H1 (cell line): ENCODE measurements at places on chromosomes 12 and 14. TPM values are rescaled to one million over a fixed set of nuclear protein-coding genes. Genes with fewer than 3 reads are reported as not detected.

GRCh38 chr14:23055621-23056144 lies 1.6 kb downstream of the CDH24 start:
- no peak for DNase-seq

DNA sequence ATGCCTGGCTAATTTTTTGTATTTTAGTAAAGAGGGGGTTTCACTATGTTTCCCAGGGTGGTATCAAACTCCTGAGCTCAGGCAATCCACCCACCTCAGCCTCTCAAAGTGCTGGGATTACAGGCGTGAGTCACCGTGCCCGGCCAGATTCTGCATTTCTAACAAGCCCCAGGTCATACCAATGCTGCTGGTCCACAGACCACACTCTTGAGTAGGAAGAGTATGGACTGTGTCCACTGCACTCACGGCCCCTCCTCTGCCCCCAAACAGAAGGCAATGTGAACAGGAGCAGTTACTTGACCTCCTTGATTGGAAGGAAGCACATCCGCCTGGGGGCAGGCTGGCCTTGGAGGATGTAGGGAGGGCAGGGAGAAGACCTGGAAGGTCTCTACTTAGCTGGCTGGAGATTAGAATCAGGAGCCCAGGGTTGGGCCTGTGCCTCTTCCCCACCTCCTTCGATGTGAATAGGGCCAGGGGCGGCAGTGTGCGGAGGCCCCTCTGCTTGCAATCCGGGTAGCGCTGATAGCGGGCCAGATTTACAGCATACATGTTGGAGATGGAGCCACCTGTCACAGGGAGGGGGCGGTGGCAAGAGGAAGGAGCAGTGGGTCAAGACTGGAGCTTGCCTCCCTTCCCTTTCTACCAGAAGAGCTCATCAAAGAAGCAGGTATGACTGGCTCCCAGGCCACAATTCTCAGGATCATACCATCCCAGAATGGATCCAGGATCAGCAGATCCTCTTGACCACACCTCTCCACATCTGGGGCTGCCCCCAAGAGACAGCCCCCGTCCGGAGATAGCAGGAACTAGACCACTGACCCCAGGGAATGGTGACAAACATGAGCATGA lies 9.4 kb upstream of the ZNF740 start:
- no peak for DNase-seq

DNA sequence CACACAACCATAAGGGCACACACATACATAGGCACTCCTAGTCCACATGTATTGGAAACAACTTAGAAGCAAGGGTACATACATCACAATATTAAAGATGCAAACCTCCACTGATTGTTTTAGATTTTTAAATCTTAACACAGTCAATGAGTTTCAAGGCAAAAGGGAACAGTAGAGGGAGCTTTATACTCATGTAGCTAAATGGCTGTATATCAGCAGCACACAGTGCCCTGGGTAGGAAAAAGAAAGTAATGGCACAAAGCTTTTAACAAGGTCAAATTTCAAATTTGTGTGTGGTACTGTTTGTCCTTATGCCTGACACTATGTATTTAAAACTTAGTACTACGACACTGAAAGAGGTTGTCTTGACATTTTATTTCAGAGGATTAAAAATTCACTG lies 262.0 kb downstream of the MED13L start:
- DNase-seq: no peak

DNA sequence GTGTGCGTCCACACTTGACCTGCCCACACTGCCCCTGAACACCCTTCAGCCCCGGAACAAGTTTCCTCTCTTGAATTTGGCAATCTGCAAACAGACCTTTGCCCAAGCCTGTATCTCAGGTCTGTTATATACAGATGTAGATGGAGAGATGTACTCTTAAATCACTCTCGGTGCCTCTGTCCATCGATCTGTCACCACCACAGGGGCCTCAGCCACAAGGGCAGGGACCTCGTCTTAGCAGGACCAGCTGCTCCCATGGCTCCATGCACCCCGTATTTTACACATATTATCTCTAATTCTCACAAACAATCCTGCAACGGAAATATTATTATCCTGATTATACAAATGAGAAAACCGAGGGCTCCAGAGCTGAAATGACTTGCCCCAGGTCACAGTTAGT lies 313.4 kb downstream of the BCL11B start:
- DNase-seq: no peak

- no peak for DNase-seq
These were observed 37.0 kb downstream of the KDM2B start for GRCh38 chr12:121543786-121544185.

DNA sequence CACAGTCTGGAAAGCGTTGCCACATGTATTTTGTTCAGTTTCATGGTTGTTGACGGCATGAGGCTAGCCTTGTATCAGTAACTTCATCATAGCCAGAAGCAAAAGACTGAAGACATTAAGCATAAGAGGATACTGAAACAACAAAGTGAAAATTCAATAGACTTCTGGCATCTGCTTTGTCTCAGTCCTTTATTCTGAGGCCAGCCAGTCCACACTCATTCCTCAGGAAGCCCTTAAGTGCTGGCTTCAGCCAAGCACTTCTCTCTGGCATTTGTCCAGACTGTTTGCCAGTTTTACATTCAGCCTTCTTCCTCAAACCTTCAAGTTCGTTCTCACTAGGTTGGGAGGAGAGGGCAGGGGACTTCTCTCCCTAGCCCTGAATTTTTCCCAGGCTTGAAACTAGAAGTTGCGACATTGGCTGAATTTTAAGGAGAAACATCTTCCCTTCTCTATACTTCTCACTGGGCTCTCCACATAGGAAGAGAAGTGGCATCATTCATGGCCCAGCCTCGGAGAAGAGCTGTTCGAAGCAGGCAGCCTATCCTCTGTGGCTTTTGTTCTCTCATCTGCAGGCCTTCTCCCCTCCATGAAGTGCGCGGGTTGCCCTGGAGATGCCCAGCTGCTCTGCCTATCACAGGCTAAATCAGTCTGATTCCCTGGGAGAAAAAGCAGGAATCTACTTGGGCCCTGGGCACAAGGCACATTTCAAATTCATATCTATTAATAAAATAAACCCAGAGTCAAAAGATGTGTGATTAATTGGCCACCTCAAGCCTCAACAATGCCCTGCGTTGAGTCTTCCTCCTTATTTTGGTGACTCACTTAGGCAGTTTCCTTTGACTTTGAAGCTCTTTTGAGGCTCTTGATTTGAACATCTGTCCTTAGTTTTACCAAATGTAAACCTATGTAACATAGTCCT lies 130.9 kb upstream of the PLEKHA5 start:
- no peak for DNase-seq

GRCh38 chr14:64508215-64508776 lies 3.7 kb downstream of the ZBTB1 start:
- DNase-seq: no peak

- DNase-seq: no peak
These were observed 325.8 kb upstream of the OR4E1 start for GRCh38 chr14:21999402-21999801.

DNA sequence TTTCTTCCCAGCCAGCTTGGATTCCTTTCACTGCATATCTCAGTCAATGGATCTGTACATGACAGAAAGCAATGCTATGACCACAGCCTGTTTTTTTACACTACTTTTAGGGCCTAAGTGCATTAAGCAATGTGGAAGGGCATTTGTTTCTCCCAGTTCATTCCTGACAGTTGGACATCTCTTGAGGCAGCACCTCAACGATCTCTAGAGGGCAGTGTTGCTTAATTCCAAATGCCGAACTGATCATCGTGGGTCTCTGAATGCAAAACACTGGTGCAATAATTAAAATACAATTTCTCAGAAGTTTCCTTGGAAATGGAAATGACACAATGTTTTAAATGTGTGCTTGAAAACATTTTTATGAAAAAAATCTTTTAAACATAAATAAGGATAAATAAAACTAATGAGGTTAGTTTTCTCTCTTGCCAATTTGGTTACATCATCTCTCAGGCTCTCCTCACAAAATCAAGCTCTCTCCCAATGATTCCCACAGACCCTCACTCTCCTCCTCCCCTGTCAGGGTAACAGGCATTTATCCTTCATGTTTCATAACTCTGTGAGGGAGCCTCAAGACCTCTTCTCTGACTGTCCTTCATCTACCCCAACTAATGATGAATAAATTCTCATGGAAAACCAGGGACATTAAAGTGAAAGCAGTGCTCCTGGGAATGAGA lies 192.4 kb upstream of the SLC16A7 start:
- DNase-seq: no peak

DNA sequence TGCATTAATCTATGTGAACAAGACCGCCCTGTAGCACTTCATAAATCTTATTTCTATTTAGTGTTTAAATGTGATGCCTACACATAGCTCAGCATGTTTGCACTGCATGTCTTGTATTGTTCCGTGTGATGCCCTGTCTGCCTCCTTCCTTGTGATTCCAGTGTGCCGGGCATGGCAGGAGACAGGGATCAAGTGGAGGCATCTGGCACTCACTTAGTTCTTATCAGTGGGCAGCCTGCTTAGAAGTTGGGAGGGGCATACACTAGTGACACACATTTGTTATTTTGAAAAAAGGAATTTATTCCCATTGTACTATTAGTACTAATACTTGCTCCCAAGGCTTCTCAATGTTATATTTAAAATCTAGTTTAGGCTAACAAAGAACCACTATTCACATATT lies 176.4 kb downstream of the KCNA5 start:
- DNase-seq: no peak

DNA sequence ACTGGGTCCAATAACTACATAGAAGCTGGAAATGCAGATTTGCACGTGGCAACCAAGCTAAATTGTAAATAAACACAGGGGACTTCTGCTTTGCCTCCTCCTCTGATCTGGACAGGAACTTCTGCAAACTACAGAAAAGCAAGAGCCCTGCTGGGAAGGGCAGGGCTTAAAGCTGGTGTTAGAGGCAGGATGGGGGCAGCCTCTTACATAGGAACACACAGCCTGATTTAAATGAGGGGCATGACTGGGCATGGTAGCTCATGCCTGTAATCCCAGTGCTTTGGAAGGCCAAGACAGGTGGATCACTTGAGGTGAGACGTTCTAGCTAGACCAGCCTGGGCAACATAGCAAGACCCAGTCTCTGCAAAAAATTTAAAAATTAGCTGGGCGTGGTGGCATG lies 46.7 kb downstream of the ERH start:
- DNase-seq: no peak

The PLBD1 gene
- total RNA-seq: 9.9 and 12.3 TPM in 2 replicates

The TBC1D30 gene
- total RNA-seq: 5.5 and 5.7 TPM in 2 replicates

- DNase-seq: no peak
These were observed 3.6 kb downstream of the SMIM41 start for GRCh38 chr12:52082988-52083637.

DNA sequence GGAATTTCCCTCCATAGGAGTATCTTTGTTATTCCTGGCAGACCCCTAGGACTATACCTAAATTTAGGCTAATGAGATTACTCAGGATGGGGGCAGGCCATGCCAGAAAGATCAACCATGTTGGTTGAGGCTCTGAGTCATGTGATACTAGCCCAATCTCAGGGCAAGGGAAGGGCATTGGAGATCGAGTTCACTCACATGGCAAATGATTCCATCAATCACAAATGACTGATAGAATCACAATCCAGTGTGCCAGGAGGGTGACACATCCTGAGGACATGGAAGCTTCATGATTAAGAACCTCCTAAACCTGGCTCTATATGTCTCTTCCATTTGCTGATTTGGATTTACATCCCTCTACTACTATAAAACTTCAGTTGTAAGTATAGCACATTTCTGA lies 182.3 kb downstream of the NTF3 start:
- DNase-seq: no peak

GRCh38 chr12:9509464-9510161 lies 98.1 kb downstream of the KLRB1 start:
- no peak for DNase-seq

- DNase-seq: no peak
These were observed 90.8 kb downstream of the PRICKLE1 start for GRCh38 chr12:42498549-42499247.

The SLC25A47 gene
- total RNA-seq: not detected in 2 replicates

The IL22 gene
- total RNA-seq: not detected in 2 replicates

- no peak for DNase-seq
These were observed 636.1 kb downstream of the KCNH5 start for GRCh38 chr14:62409169-62409568.

DNA sequence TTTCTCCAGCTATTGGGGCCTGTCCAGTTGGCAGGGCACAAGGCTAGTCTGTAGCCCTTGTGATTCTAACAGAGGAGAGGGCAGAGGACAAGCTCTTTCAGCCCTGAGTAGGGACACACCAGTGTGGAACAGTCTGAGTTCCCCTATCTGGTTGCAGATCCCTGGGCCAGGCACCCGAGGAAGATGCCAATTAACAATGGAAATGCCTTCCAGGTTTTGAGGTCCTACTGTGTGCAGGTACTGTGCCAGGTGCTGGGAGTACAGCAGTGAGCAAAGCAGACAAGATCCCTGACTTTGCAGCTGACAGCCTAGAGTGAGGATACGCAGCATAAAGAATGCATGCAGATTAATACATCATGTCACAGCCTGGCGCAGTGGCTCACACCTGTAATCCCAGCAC lies 17.1 kb downstream of the DTX1 start:
- no peak for DNase-seq

GRCh38 chr12:85642808-85643207 lies 193.4 kb downstream of the RASSF9 start:
- no peak for DNase-seq

The CDCA3 gene
- total RNA-seq: 47.4 and 47.7 TPM in 2 replicates

- DNase-seq: no peak
These were observed 156.8 kb downstream of the PHETA1 start for GRCh38 chr12:111211910-111212757.

- no peak for DNase-seq
These were observed 40.5 kb downstream of the DMAC2L start for GRCh38 chr14:50352584-50352983.

DNA sequence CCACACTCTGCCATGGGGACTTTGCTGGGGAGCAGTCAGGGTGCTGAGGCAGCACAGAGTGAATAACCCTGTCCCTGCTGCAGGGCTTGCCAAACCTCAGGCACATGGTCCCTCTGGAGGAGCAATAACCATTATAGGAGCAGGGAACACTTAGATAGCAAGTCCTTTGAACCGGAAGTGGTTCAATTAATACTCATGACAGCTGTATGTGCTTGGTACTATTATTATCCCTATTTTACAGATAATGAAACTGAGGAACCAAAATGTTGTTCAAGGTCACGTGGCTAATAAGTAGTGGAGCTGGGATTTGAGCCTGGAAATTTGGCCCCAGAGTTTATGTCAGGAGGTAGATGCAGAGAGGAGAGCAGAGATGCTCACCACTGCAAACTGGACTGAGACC lies 49.0 kb downstream of the RFX4 start:
- DNase-seq: no peak

- no peak for DNase-seq
These were observed 265.5 kb upstream of the PRKD1 start for GRCh38 chr14:30193101-30193500.

- no peak for DNase-seq
These were observed 7.4 kb upstream of the AMIGO2 start for GRCh38 chr12:47087088-47087688.

DNA sequence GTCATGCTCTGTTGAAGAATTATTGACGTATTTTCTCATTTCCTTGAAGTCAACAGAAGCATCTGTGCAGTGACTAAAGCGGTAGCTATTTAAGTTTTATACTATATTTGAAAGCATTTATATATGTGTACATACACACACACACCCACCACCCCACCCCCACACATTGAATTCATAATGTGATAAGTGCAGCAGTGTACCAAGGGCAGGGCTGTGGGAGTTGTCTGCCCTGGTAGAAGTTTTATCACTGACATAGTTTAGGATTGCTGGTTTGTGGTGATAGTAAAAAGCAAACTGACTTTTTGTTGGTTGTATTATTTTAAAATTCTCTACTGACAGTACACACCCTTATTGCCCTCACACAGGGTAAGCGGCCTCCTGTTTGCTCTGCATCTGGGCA lies 39.1 kb downstream of the GAS2L3 start:
- DNase-seq: no peak

The CELA1 gene
- not detected in 2 replicates for total RNA-seq

GRCh38 chr14:94341656-94342333 lies 18.7 kb upstream of the SERPINA6 start:
- no peak for DNase-seq
